Esophagus mucosa (tissue), 1 donor: ENCODE measurements at places on chromosomes 4 and X.

- ATAC-seq, result no peak
Measured at GRCh38 chr4:658681-659667, 15.1 kb downstream of the ATP5ME start.

DNA sequence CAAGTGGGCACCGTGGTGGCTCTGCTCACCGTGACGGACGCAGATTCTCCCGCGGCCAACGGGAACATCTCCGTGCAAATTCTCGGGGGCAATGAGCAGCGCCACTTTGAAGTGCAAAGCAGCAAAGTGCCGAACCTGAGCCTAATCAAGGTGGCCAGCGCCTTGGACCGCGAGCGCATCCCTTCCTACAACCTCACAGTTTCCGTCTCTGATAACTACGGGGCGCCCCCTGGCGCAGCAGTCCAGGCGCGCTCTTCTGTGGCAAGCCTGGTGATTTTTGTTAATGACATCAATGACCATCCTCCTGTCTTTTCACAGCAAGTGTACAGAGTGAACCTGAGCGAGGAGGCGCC lies 2.7 kb downstream of the FAT4 start:
- no peak for ATAC-seq

DNA sequence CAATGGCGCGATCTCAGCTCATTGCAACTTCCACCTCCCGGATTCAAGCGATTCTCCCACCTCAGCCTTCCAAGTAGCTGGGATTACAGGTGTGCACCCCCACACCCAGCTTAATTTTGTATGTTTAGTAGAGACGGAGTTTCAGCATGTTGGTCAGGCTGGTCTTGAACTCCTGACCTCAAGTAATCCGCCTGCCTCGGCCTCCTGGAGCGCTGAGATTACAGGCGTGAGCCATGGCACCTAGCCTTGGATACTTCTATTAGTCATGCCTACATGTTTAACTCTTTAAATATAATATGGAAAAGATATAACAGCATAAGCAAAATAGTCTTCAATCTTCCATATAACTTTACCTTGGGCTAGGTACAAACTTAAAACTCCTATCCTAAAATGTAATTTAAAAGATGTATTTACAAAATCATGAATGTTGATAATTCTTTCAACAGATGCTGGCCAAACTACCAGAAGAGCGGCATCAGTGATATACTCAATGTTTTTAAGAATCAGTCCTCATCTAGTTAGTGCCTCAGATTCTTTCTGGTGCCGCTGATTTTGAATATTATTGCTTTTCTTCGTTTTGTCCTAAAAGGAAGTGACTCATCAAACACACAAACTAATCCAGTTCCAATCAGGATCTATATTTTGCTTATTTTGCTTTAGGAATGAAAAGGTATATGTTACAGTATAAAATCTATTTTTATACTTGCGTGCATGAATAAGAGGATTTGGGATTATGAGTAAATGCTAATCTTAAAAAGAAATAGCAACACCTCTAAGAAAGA lies 23.7 kb downstream of the FAM241A start:
- ATAC-seq, result no peak

DNA sequence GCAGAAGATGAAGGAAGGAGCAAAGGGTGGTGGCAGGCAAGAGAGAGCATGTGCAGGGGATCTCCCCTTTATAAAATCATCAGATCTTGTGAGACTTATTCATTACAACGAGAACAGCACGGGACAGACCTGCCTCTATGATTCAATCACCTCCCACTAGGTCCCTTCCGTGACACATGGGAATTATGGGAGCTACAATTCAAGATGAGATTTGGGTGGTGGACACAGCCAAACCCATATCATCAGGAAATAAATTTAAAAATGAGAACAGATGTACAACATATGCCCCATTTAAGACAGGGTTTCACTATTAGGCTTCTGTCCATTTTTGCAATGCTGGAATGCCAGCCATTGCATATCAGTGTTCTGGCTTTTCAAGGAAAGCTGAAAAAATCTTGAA lies 346.7 kb upstream of the SLIT2 start:
- no peak for ATAC-seq

GRCh38 chrX:926991-927390 lies 285.5 kb downstream of the CRLF2 start:
- ATAC-seq, result no peak

GRCh38 chr4:153824501-153824900 lies 35.6 kb upstream of the SFRP2 start:
- no peak for ATAC-seq

GRCh38 chrX:100928660-100929613 lies at the start of gene XKRX:
XKRX (minus strand) TSS chrX:100928917; CDS start chrX:100928304, 613 bp downstream.
- ATAC-seq, result peak; percentile 90

- ATAC-seq, result no peak
Measured at GRCh38 chrX:99394456-99394855, 1015.6 kb downstream of the PCDH19 start.

GRCh38 chr4:179095585-179096221 lies 1653.5 kb upstream of the AGA start:
- no peak for ATAC-seq

- no peak for ATAC-seq
Measured at GRCh38 chrX:10483191-10483831, 137.1 kb downstream of the MID1 start.

DNA sequence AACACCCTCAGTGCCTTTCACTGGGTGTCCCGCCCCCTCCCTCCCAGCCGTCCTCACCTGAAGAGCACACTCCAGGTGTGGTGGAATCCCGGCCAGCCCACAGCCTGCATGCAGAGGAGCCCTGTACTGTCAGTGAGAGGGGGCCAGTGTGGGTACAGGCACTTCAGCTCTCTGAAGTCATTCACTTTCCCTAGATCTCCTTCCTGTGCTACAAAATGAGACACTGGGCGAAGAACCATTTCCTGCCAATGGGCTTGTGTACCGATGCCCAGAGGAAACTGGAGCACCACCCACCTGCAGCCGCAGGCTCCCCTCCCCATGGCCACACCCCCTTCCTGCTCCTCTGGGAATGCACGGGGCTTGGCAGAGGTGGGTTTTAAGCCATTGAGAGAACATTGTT lies 73.9 kb upstream of the C4orf50 start:
- ATAC-seq, result no peak

DNA sequence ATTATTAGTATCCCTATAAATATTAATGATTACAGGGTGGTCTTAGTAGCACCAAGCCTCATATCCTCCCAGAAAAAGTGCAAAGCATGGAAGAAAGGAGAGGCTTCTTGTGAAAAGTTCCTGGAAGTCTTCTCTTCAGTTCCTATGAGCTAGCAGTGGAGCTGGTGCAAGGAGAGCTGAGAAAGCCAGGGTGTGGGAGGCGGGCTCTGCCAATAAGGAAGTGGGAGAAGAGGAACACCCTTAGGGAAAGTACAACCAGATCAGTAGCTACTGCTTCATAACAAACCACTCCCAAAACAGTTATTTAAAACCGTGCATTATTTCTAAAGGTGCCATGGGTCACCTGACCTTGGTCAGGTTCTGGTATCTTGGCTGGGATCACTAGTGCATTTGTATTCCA lies 72.4 kb downstream of the MAP9 start:
- peak; percentile 91 for ATAC-seq

DNA sequence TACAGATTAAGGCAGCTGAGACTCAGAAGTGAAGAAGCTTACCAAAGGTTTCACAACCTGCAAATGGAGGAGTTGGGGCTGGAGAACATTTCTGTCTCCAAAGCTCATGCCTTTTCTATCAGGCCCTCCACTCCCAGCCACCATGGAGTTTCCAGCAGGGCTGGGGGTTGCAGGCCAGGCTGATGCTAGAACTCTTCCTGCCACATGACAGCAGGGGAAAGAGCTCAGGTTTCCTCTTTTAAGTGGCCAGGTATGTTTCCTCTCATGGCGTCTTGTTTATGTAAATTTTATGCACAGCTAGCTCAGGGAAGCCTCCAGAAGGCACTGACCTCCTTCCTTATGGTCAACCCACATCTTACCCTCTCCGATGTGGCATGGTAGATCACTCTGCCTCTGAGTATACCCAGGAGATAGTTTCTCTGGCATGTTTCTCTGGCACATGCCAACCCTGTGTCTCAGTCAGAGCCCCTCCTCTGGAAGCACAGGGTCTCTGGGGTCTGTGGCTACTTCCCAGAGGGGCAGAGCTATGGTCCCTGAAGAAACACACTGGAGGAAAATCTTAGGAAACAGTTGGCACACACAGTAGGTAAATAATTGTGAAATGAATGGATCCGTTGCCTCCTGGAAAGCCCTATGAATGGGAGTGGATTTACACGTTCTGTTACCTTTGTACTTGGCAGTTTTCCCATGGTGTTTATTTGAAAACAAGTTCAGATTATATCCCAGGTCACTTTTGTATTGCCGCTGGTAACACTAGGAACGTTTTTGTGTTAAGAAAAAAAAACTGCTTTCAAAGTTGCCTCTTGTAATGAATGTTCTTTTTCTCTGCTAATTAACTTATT lies 28.9 kb downstream of the PDK3 start:
- ATAC-seq, result peak; percentile 38

DNA sequence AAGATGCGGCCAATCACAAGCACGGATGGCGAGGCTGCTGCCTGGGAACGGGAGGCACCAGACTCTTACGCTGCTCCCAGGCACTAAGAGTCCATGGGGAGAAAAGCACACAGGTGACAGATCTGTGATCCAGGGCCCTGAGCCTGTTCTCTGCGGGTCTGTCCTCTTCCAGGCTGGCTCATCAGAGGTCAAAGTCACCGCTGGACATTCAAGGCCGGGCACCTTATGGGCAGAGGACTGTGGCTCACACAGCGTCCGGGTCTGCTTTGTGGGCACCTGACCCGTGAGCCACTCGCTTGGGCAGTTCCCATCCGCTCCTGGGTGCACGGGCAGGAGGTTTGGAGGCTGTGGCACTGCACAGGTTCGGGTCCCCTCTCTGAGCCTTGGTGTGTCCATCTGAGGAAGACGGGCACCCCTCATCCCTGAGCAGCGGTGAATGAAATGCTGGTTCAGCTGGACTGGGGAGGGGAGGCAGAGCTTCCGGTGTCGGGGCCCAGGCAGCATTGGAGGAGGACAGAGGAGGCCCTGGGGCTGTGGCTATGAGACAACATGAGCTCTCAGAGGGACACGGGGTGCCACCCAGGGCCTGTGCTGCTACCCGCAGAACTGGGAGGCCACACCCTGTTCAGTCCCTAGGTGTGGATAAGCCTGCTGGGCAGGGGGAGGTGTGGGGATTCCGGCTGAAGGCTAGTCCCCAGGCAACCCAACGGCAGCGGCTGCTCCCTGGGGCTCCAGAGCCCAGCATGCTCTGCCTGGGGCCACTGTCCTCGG lies 61.2 kb upstream of the AFAP1 start:
- peak; percentile 58 for ATAC-seq

DNA sequence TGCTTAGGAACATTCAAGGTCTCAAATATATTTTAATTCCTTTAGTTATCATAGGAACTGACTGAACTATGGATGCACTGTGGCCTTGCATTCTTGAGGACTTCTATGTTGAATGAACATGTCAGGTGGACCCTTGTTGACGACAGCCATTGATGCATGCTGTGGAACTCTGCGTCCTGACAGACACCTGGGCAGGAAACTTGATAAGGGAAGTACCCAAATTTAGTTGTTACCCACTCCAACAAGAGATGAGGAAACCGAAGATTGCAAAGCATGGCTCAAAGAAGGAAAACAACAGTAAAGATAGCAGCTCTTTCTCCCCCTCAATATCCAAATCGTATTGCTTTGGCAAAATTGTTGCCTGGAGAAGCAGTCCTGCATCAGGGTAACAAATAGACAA lies 540.0 kb upstream of the NR3C2 start:
- ATAC-seq, result no peak
